Naive B cell (primary cell): ENCODE measurements at places on chromosomes 13 and 19.

DNA sequence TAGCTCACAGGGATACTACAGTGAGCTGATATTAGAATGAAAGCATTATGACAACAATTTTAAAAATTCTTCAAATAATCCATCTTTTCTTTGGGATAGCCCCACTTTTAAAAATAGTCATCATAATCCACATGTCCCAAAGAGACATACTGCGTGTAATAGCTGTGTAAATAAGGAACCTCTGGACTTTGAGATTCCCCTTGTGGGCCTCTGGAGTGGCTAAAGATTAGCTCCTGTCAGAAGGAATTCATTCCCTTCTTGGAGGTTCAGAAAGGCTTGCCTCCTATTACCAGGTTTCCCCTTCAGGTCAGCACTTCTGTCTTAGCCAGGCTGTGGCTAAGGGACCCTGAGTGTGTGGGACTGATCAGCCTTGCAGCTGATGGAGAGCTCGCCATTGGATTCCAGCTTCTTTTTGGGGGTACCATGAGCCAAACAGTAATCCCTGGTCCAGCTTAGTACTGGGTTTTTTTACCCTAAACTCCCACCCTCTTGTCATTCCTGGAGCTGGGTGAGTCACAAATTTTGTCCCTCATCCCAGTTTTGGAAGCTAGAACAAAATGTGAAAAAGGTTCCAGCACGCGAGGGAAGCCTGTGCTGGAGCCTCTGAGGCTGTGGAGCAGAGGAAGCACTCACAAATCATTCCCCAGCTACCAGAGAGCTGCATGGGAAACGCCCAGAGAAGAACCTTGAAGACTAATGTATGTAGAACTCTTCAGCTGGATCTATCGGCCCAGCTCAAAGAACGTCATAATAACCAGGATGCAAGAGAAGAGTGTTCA lies 96.7 kb downstream of the RNASEH2B start:
- no peak for DNase-seq

- no peak for DNase-seq
Observed at GRCh38 chr13:21639561-21639960, 31.3 kb upstream of the FGF9 start.

DNA sequence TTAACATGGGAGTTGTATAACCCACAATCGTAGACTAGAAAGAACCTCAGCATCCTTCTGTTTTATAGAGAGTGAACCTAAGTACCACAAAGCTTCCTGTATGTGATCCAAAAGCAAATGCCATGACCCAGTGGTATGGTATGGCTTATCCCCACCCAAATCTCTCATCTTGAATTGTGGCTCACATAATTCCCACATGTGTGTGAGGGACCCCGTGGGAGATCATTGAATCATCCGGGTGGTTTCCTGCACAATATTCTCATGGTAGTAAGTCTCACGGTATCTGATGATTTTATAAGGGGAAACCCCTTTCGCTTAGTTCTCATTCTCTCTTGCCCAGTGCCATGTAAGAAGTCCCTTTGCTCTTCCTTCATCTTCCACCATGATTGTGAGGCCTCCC lies 587.9 kb downstream of the LMO7 start:
- DNase-seq: no peak

DNA sequence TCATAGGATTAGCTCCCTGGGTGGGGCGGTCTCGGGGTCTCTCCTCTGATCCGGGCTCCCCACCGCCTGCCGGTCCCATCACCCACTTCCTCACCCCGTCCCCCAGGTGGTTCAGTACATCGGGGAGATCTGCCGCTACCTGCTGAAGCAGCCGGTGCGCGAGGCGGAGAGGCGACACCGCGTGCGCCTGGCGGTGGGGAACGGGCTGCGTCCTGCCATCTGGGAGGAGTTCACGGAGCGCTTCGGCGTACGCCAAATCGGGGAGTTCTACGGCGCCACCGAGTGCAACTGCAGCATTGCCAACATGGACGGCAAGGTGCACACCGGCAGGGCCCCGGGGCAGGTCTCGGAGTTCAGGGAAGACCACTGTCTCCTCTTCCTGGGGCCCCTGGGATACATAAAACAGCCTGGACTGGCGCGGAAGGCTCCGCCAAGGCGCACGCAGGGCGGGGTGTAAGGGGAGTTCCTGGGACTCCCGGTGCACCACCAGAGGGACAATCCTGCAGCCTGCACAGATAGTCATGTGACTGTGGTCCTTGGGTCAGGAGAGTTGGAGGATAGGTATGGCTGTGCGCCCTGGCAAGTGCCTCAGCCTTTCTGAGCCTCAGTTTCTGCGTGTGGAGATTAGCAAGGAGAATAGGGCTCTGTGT lies 14.2 kb upstream of the PGLS start:
- no peak for DNase-seq

DNA sequence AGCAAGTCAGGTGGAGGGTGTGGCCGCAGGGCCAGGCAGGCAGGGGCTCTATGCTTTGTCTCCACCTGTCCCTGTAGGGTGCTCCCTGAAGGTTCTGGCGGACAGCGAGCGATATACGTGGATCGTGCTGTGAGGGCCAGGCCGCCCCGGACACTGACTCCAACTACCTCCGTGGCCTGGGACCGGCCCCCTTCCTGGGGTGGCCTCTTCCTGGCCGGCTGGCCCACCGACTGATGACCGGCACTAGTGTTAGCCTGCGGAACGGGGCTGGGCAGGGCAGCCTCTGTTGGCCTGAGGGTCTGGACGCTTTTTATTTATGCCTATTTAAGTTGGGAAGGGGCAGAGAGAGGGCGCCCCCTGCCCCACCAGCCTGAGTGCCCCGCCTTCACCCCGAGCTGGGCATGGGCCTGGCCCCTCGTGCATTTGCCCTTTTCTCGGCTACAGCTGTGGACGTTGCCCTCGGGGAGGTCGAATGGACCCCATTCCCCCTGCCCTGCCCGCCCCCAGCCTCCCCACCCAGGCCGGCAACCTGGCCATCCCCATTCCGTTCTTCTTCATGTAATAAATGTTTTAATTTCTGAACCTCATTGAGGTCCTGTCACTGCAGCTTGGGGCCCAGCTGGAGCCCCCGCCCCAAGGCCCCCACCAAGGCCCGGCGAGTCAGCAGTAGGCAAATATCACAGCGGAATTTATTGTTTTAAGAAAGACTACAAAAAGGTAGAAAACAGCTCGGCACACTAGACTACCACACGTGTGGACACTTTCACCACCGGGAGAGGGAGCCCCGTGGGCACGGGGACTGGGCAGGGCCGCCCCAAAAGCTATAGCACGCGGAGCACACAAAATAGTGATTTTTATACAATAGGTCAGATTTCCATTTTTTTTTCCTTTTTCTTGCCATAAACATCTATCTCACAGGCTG lies 8.8 kb downstream of the DCAF15 start:
- DNase-seq: no peak

GRCh38 chr13:42814868-42815267 lies 33.5 kb downstream of the FAM216B start:
- DNase-seq: no peak

GRCh38 chr13:112392719-112393118 lies 16.6 kb downstream of the SPACA7 start:
- no peak for DNase-seq

DNA sequence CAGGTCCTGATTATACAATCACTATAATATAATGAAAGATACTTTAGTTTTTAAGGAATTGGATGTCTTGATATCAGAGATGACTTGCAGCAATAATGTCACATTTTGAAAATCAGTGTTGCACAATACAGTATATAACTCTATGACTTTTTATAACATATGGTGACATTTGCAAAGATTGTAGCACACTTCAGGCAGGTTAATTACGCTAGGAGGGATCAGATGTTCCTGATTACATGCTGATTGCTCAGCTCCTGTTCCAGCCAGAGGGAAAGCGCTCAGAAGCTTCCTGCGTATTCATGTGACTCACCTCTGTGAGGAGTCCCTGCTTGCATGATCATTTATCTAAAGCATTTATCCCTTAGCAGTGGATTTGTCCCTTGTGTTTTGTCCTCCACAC lies 265.6 kb downstream of the GPC5 start:
- no peak for DNase-seq

DNA sequence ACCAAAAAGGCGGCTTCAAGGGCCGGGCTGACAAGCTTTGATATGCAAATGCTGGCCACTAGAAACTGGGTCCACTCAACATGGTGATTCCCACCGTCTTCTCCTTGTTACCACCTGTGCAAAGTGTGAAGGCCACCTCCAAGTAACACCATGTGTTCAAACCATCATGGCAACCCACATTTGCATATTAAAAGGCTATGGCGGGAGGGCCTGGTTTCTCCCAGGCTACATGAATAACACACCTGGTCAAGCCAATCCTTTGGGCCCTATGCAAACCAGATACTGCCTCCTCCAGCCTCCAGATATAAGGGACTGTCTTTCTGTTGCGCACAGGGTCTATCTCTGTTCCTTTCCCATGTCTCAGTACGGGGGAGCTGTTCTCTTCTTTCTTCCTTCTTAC lies 36.6 kb upstream of the ZSCAN5A start:
- DNase-seq: no peak

DNA sequence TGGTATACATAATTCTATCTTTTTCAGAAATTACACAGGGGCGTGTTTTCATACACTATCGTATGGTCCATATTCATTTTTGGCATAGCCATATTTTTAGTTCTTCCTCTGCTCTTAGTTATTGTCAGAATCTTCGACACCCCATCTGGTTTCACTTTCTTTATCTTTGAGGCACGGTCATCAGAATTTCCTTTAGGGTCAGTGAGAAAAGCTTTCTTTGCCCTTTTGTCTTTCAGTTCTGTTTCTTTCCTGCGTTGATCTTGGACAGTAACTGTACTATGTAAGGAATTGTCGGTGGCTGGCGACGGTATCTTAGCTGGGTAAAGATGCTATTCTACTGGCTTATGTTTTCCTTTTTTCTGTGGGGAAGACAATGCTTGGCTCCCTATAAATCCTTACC lies 10.6 kb upstream of the KIR2DL4 start:
- DNase-seq: no peak

- DNase-seq: no peak
Observed at GRCh38 chr13:26951581-26952177, 191.1 kb upstream of the GPR12 start.

DNA sequence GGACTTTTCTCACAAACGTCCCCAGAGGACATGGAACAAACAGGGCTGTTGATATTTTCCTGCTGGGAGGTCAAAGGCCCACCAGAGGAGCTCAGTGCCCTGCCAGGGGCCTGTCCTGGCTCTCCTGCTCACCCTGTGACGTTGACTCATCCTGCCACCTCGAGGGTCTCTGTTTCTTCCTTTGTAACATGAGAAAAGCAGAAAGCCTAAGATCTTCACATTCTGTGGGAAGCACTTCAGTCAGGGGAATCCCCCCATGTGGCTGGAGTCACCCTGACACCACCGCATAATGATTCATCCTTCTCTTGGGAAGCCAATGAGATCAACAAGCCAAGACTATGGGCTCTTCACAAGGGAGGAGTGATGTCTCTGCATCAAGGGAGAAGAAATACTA lies 147.9 kb downstream of the KATNAL1 start:
- no peak for DNase-seq

GRCh38 chr19:49678985-49679770 lies 2.1 kb downstream of the PRMT1 start:
- no peak for DNase-seq

- no peak for DNase-seq
Observed at GRCh38 chr13:34779171-34779570, 162.9 kb upstream of the NBEA start.

DNA sequence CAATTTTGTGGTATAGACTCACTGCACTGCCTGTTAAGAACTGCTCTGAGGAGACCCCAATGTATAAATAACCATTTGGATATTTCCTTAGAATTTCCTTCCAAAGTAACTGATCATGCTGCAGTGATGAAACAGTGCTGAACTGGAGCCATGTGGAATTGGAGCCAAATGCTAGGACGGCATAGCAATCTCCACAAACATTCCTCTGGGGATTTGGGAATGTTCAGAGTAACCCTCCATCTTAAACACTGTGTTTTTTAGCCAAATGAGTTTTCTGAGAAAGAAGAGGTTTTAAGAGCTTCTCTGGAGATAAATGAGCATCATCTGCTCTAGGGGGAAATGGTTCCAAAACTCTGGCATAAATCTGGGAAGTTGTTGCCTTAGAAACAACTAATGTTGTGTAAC lies 98.2 kb downstream of the OLFM4 start:
- no peak for DNase-seq

- peak; percentile 50 for DNase-seq
Observed at GRCh38 chr13:46339035-46339666, 47.9 kb downstream of the RUBCNL start.

GRCh38 chr19:45506989-45507871 lies at the start of gene VASP:
TSS of gene VASP (plus strand) at chr19:45507479. CDS start at chr19:45507772, 293 bp downstream.
- peak; percentile 93 for DNase-seq

DNA sequence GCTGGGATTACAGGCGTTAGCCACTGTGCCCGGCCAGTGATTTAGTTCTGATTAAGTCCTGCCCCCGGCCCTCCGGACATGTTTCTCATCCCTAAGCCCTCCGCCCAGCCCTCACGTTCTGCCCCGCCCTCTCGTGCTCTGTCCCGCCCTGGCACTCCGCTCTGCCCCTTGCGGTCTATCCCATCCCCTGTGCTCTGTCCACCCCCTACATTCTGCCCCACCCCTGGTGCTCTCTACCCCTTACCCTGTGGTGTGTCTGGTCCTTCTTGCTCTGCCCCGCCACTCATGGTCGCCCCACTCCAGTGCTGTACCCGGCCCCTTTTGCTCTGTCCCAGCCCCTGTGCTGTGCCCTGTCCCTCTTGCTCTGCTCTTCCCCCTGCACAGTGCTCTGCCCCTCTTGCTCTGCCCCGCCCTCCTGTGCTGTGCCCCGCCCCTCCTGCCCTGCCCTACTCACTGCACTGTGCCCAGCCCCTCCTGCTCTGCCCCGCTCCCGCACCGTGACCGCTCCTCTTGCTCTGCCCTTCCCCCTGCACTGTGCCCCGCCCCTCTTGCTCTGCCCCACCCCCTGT lies 3.0 kb downstream of the GTPBP3 start:
- DNase-seq: no peak

- DNase-seq: no peak
Observed at GRCh38 chr13:32390048-32390447, 37.9 kb downstream of the N4BP2L1 start.

- peak; percentile 78 for DNase-seq
Observed at GRCh38 chr19:2552859-2553258, 76.9 kb downstream of the GADD45B start.

DNA sequence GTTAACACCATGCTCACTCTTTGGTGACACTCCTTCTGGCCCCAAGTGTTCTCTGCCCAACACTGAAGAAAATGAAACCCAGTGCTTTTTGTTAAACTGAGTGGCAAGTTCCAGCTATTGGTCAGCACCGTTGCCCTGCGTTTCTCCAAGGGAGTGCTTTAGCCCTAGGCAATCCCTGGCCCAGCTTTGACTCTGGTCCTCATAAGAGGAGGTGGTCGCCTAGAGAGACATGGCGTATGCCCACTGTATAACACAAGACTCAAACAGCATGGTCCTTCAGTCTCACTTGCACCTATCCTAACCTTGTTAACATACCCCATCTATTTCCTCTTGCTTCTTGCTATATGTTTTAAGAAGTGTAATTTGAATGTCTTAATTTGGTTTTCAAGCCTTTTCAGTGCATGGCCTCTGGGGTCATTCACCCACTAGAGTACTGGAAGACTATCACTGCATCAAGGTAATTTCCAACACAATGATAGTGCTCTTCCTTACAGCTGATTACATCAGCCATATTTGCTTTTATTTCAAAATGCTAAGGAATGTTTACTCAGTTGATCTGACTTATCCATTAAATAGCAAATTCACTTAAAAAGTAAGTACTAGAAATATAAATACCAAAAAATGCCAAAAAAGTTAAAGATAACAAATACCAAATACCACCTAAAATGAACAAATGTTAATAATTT lies 190.5 kb upstream of the SOX21 start:
- no peak for DNase-seq

GRCh38 chr19:11577451-11578257 lies at the start of gene ACP5:
TSS of gene ACP5 (minus strand) at chr19:11577645. CDS start at chr19:11577317, 328 bp downstream.
- no peak for DNase-seq
